ENCODE measurements at places on chromosomes 2 and 18. TPM values are rescaled to one million over a fixed set of nuclear protein-coding genes. Genes with fewer than 3 reads are reported as not detected.

DNA sequence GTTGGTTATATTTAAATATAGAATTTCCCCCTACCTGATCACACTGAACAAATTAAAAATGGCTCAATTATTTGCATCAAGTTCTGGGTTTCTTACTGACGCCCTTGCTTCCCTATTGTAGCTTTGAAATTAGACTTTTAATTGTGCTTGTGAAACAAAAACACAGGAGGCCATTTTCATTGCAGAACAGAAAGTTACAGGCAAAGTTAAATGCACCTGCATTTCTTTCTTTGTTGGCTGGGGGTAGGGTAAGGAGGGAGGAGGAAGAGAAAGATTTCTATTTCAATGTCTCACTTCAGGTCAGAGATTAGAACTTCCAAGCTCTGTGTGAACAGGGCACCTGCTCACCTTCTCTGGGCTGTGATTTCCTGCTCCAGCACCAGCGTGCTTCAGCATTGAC, 199.6 kb downstream of the BCL11A start:
- no peak for DNase-seq

- DNase-seq: no peak
Observed at GRCh38 chr2:101140237-101140636, 10.9 kb downstream of the TBC1D8 start.

The NRP2 gene
- total RNA-seq: 1.5 TPM

DNA sequence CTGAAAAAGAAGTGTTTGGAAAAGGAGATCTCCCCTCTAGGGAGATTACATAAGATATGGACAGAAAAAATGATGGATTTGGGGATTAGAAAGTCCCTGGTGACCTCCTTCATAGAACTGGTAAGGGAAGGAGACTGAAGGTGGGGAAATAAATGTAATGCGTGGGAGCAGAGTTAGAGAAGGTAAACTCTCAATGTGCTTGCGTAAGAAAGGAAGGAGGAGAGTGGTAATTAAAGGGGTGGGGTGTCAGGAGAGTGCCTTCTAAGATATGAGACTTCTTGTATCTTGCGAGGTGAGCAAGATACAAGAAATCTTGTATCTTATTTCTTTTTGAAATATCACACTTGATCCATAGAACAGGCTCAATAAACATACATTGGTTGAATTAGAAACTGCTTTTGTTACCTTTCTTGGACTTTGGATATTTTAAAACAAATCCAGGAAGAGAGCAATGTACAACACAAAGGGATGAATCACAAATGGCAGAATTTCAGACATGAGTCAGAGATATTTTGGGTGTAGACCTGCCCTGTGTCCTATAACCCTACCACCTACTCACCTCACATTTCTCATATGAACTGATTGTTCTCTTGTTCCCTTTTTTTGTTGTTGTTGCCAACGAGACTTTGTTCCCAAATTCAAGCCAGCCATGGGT, 342.4 kb downstream of the INSIG2 start:
- no peak for DNase-seq

DNA sequence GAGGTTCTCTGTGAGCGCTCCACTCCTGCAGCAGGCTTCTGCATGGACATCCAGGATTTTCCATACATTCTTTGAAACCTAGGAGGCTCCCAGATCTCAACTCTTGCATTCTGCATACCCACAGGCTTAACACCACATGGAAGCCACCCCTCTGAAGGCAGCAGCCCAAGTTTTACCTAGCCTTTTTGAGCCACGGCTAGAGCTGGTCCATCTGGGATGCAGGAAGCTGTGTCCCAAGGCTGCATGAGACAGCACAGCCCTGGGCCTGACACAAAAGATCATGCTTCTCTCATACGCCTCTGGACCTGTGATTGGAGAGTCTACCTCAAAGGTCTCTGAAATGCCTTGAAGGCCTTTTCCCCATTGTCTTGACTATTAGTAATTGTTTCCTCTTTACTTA, 53.6 kb upstream of the RPRM start:
- DNase-seq: no peak

- DNase-seq: no peak
Observed at GRCh38 chr2:164150604-164151003, 414.8 kb upstream of the FIGN start.

The SNED1 gene
- 0.14 TPM for total RNA-seq

- DNase-seq: no peak
Observed at GRCh38 chr2:170152421-170152820, 25.5 kb upstream of the MYO3B start.

The CCL20 gene
- not detected for total RNA-seq

The PLGLB1 gene
- total RNA-seq: 2.4 TPM

The IKZF2 gene
- 80.0 TPM for total RNA-seq

- DNase-seq: no peak
Observed at GRCh38 chr18:58590839-58591238, 38.1 kb downstream of the ALPK2 start.

The STPG4 gene
- not detected for total RNA-seq

GRCh38 chr18:41395695-41396094, 559.3 kb upstream of the PIK3C3 start:
- DNase-seq: no peak

DNA sequence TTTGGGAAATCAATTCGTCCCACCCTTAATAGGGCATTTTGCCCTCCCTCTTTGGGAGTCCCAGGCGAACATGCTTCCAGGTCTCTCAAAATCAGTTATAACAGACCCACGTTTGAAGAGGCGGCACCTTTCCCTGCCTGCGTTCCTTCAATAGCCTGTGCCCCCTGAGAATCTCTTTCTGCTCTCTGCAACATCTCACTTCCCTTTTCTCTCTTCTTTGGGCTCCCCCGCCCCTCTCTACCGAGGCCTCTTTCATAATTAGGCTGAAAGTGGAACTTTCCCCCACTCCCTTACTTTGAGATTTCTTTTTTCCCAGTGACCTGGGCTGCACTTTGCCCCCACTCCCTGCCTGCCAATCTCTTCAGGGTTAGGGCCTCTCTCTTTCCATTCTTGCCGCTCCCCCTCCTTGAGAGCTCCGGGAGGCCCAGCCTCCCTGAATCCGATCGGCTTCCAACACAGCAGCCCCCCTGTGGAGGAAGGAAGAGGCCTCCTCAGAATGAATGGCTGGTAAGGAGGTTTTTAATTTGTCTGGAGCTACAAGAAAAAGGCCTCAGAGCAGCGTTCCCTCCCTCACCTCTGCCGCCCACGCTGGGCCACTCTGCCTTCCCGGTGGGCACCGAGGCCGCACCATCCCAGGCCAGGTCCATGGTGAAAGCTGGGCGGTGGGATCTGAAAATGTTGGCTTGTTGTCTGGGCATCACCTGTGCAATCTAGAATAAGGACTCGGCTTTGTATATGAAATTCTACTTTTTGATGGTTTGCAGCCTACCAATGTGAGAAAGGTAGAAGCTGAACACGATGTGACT, 162.6 kb upstream of the SIX3 start:
- peak; percentile 12 for DNase-seq

DNA sequence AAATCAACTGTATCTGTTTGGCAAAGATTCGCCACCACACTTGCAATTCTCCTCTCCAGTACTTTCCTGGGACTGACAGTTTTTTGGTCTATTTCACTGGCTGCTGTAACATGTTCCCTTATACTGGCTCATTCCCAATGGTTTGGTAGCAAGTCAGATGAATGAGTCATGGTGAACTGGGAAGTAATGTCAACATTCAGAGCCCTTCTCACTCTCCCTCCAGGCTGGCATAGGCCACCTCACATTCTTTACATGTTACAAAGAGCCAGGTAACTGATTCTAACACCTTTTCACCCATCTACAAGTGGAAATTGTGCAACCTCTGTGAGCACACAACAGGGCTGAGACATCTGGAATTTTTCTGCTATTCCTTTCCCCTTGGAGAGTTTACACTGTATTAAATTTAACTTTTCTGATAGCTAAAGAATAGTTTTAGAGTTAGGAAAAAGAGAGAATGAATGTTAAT, 111.3 kb upstream of the TLK1 start:
- DNase-seq: no peak

The LYG2 gene
- not detected for total RNA-seq

DNA sequence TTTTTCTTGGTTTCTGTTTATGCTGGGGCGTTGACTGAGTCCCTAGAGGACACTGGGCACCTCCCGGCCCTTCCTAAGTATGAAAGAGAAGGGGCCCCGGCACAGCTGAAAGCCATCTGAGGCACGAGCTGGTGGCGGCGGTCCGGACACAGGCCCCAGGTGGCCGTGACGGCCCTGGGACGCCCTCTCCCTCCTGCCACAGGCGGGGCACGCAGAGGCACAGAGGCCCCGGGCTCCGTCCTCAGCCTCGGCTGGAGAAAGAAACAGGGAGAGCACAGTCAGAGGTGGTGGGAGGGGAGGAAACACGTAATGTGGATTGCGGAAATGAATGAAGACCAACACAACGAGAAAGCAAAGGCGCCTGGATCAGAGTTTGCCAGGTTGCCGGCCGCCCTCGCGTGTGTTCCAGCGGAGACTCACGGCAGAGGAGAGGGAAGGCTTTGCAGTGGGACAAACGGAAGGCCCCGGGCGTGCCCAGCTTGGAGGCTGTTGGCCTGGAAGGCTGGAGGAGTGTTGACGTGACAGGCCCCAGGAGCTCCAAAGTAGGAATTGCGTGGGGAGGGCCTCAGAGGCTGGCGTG, 119.1 kb downstream of the PTGR3 start:
- no peak for DNase-seq

The APCDD1 gene
- total RNA-seq: not detected

DNA sequence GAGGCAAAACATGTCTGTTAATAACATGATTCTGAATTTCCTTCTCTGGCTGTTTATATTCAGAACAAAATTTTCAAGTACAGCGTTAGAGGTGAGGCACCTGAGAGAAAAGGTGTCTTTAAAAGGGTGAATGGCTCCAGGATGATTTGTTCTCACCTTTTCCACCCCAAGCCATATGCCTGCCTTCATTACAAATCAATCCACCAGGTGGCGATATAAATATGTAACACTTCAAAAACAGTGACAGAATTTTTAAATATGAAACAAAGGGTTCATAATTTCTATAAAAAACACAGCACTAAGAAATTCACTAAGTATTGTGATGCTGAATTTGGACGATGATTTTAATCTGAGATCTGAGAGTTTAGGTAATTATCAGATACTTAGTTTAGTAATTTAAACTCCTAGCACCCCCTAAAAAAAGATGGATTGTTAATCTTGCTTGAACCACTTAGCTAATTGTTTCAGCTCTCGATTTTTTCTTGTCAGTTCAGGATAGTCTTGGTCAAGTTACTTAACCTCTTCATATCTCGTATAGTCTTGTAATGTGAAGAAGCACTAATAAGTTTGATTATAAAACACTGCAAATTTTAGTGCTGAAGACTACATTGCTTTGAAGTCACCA, 528.8 kb downstream of the CPS1 start:
- no peak for DNase-seq

The ALPP gene
- not detected for total RNA-seq

GRCh38 chr2:73203055-73203681, 794 bp downstream of the NOTO start:
- no peak for DNase-seq

The EMILIN1 gene
- 14.2 TPM for total RNA-seq

GRCh38 chr2:213806125-213806726, 522.0 kb downstream of the SPAG16 start:
- no peak for DNase-seq

DNA sequence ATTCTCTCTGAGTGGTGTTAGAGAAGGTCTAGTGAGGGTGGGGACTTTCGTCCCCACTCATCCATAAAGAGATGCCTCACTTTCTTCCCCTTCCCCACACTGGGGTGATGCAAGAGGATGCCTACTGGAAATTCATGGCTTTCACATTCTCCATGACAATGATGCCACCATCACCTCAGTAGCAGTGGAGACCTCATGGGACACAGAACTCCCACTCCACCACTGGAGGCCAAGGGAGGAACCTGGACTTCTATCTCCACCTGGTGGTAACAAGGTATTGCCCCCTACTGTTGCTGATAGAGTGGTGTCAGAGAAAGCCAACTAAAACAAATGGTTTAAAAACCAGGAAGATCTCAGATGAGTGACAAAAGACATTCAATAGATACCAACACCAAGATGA, 110.9 kb downstream of the INHBB start:
- DNase-seq: no peak

GRCh38 chr2:85871494-85872164, 17.2 kb downstream of the ST3GAL5 start:
- no peak for DNase-seq

The NAT8 gene
- not detected for total RNA-seq

DNA sequence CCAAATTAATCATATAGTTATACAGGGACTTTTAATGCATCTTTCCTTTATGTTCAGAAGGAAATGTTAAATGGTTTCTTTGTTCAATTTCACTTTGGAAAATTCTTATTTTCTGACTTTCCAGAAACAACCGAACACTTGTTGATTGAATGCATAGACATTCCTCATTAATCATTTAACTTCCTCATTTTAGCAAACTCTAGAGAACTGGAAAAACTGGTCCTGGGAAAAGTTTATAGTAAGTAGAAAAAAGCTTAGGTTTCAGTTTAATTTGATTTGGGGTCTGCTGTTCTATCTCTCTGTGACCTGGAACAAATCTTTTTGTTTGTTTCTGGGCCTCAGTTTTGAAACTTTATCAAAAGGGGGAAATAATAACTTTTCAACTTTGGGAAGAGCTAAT, 320.4 kb downstream of the CMPK2 start:
- no peak for DNase-seq

DNA sequence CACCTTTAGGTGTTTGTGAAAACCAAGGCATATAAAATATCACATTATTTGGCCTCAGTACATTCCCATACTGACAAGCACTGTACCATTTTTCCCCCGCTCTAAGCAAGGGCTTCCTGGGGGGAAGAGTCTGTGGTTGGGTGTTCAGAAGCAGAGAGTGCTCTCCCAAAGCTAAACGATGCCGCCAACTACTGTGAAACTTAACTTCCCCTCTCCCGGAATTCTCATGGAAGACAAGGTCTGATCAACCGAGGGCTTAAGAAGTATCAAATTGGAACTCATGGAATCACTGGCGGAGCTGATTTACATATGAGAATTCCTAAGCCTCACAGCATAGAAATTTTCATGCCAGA, 433 bp upstream of the MFF start:
- no peak for DNase-seq

The GPAT2 gene
- 4.7 TPM for total RNA-seq

The SLC4A3 gene
- total RNA-seq: not detected

DNA sequence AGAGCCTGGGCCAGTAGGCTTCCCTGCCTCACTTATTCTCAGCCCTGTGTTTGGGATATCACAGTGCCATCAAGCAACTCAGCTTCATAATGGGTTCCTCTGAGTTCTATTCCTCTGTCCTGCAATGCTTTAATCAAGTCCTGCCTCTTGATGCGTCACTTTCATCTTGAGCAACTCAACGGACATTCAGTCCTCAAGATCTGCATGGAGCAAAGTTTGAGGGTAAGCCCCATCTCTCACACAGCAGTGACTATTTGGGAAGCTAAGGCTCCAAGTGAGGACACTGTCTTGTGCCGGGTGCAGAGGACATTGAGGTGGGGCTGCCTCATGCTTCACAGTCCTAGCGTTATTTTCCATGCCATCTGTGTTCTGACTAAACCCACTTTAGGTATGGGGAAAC, 50.9 kb upstream of the PLB1 start:
- no peak for DNase-seq

GRCh38 chr18:72808680-72809079, 59.1 kb downstream of the NETO1 start:
- DNase-seq: no peak

- DNase-seq: peak; percentile 56
Observed at GRCh38 chr2:238116298-238117198, 16.4 kb downstream of the ESPNL start.

- no peak for DNase-seq
Observed at GRCh38 chr18:3983351-3983969, 471.6 kb downstream of the DLGAP1 start.

GRCh38 chr18:49668574-49669275, 106.9 kb downstream of the LIPG start:
- DNase-seq: no peak

GRCh38 chr2:36461039-36461681, 105.6 kb downstream of the CRIM1 start:
- no peak for DNase-seq

The GULP1 gene
- total RNA-seq: not detected

The CFC1 gene
- total RNA-seq: not detected
